ENCODE measurements at places on chromosomes 11 and 22. TPM values are rescaled to one million over a fixed set of nuclear protein-coding genes. Genes with fewer than 3 reads are reported as not detected.

The RASL10A gene
- total RNA-seq: 1.2 TPM

The DGCR6 gene
- 3.1 TPM for total RNA-seq

The MAPK11 gene
- total RNA-seq: 2.7 TPM

The ANO3 gene
- total RNA-seq: 0.53 TPM

The C11orf87 gene
- 1.4 TPM for total RNA-seq

The OR4A47 gene
- not detected for total RNA-seq

The ARHGEF17 gene
- 71.4 TPM for total RNA-seq

The CSRP3 gene
- total RNA-seq: not detected
